ENCODE measurements at places on chromosomes 16 and 17.

GRCh38 chr17:72357764-72358365, 237.0 kb downstream of the SOX9 start:
- no peak for DNase-seq

- peak; percentile 13 for DNase-seq
Observed at GRCh38 chr16:1543085-1543896, 9.8 kb downstream of the TMEM204 start.

- DNase-seq: no peak
Observed at GRCh38 chr16:87410530-87410929, 18.4 kb downstream of the MAP1LC3B start.

- no peak for DNase-seq
Observed at GRCh38 chr17:14202388-14203166, 34.1 kb downstream of the CDRT15 start.

GRCh38 chr17:52982331-52982730, 823.8 kb upstream of the CA10 start:
- no peak for DNase-seq

DNA sequence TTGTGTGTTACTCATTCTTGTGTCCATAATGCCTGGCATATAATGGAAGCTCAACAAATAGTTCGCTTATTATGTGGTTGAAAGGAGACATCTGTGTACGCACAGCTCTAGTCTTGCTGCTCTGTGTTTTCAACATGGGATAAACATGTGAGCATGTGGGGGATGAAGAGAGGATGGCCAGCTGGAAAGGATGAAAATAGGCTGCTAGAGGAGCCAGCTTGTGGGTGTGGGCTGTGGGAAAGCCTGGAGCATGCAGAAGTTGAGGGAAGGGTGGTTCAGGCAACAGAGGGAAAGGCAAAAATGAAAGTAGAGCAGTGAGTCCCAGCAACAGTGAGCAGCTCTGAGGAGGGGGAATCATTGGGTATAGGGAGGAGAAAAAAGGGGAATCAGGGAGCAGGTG, 324.6 kb upstream of the CDH11 start:
- DNase-seq: no peak

- DNase-seq: no peak
Observed at GRCh38 chr17:48644910-48645557, 18.9 kb upstream of the HOXB9 start.

DNA sequence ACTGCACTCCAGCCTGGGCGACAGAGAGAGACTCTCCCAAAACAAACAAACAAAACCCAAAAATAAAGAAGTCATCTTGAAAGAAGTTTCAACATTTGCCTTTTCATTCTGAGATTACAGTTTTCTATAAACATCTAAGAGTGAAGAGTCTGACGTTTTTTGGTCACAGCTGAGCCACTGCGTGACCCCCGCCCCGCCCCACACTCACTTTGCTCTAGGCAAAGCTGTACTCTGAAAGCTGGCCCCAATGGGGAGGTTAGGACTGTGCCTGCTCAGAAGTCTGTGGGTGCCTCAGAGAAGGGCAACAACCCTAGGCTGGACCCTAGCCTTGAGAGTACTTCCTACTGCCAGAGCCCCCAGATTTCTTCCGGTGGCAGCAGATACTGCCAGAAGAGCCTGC, 19.3 kb downstream of the CYB5D2 start:
- no peak for DNase-seq

DNA sequence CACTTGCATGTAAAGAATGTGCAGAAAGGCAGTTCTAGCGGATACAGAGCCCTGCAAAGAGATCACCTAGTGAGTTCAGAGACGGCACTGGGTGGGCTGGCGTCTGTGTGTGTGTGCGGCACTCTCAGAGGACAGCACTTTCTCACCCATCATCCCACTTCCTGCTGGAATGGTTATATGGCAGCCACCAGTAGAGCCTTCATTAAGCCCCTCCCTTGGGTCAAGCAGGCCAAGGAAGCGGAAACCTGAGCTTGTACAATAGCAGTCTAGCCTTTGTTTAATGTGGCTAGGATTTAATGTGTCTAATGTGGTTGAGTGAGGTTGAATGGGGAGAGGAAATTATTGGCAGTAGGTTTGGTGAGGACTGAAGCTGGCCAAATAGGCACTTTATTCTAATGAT, 88.3 kb upstream of the ELAC2 start:
- DNase-seq: no peak

All from COR-L47 (cell line).